ENCODE measurements at places on chromosomes 2 and 18. TPM values are rescaled to one million over a fixed set of nuclear protein-coding genes. Genes with fewer than 3 reads are reported as not detected.

- DNase-seq, result no peak
Measured at GRCh38 chr2:226172309-226172708, 627.3 kb downstream of the IRS1 start.

- no peak for DNase-seq
Measured at GRCh38 chr2:75666911-75667310, 20.3 kb downstream of the MRPL19 start.

- DNase-seq, result no peak
Measured at GRCh38 chr2:121688820-121689219, 39.6 kb upstream of the CLASP1 start.

- no peak for DNase-seq
Measured at GRCh38 chr2:216216951-216217903, 108.1 kb downstream of the XRCC5 start.

DNA sequence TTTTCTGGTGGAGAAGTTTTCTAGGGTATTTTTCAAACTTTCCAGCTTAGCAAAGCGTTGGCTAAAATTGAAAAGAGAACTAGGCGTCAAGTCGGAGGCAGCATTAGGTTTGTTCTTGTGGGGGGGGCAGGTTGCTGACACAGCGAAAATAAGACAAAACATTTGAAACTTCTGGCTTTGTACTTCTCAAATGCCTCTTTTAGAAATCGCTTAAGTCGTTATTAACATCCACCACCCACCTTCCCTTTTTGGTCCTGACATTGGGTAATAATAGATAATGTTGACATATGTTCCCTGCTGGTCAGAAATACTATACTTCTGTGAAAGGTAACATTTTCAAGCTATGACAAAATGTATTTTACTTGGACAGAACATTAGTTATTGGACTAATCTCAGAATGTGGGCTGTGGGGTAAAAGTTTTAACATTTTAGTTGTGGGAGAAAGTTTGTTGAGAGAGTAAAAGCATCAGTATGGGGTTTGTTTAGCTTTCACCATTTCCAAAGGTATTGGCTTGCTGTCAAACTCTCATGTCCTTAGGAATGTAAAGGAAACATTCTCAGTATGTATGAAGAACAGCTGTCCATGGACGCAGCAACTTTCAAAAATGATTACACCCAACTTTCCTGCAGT, 88.1 kb upstream of the ZEB2 start:
- peak; percentile 63 for DNase-seq

- DNase-seq, result peak; percentile 68
Measured at GRCh38 chr2:178891265-178891958, 84.2 kb upstream of the TTN start.

- no peak for DNase-seq
Measured at GRCh38 chr2:145546091-145546490, 1026.2 kb upstream of the ZEB2 start.

DNA sequence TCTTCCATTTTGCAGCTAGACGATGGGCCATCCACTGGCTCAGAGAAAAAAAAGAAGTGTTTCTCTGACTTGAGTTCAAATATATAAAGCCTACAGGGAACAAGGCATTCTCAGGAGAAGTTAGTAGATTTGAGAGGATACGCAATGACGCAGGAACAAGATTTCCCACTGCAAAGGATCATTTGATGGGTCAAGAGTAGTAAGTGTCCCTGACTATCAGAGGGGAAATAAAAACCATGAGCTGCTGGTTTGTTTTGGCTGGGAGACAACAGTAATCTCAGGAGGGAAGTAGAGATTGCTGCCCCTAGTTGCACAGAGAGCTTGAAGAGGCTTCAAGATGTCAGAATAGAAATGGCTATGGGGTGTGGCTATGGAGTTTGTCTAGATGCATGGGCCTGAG, 22.3 kb upstream of the MYO1B start:
- DNase-seq, result no peak

DNA sequence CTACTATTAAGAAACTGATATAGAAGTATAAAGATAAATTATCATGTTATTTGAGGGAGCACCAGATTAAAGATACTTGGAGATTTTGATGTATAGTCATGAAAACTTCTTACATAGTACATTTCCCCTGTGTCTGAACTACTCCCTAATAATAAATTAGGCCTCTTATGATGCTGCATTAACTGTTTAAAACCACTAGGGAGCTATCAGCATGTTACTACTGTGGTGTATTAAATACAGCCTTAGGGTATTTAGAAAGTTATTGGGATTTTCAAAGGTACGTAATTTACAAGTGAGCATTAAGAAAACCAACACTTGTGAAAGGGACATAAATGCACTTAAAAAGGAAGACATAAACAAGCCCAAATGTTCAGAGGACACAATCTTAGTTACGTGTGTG, 714.0 kb downstream of the EPHA4 start:
- DNase-seq, result no peak

DNA sequence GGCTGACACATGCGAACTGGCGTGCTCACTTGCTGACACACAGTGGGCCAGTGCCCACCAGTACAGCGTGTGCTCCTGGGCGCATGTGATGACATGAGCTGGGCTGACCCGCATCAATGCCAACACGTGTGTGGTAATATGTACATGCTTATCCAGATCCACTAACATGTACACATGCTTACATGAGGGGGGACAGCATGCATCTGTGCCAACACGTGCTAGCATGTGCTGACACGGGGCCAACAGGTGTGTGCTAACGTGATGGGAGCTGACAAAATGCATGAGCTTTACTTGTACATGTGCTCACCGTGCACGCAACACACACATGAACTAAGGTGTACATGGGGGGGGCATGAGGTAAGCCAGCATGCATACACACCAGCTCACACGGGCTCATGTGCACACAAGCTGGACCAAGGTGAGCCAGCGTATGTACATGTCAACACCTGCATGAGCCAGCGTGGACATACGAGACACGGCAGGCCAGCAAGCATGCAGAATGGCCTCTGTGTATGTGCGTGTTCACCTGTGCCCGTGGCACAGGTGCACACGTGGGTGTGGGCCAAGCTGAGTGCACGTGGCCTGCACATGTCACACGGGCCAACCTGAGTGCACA, 28.5 kb downstream of the GPC1 start:
- peak; percentile 10 for DNase-seq

GRCh38 chr2:109591206-109591605, 22.6 kb downstream of the SEPTIN10 start:
- DNase-seq, result no peak

GRCh38 chr2:41040782-41041520, 589.1 kb upstream of the SLC8A1 start:
- no peak for DNase-seq

DNA sequence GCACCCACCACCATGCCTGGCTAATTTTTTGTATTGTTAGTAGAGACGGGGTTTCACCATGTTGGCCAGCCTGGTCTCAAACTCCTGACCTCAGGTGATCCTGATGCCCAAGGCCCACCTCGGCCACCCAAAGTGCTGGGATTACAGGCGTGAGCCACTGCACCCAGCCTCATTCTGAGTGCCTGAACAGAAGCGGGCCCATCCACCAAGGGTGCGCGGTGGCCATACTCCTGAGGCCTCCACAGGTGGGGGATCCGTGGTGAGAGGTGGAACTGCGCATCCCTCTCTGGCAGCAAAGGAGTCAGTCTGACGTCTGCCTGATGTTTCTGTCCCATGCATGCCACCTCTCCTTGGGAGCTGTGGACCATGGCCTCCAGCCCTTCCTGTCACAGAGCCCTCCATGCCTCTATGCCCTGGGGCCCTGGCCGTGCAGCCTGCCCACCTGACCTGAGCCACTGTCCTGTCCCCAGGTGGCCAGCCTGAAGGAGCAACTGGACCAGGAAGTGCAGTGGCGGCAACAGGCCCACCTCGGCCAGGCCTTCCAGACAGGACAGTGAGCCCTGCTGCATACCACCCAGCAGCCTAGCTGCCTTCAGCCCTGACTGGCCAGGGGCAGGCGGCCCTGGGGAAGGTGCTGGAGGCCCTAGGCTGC, 7.6 kb upstream of the SNED1 start:
- DNase-seq, result peak; percentile 8

DNA sequence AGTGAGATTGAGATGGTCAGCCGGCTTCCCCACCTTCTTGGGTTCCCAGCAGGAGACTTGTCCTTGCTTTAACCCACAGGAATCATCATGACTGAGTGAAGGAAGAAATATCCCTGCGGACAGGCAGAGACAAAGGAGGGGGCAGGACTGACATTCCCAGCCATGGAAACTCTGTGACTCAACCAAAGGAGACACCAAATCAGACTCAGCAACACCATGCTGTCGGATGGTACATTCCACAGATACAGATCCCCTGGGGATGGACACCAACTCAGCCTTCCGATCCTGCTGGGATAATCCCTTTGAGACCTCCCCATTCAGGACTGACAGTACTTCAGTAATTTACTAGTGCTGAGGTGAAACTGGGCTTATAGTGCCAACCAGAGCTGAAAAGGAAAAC, 518.3 kb downstream of the XIRP2 start:
- DNase-seq, result no peak

DNA sequence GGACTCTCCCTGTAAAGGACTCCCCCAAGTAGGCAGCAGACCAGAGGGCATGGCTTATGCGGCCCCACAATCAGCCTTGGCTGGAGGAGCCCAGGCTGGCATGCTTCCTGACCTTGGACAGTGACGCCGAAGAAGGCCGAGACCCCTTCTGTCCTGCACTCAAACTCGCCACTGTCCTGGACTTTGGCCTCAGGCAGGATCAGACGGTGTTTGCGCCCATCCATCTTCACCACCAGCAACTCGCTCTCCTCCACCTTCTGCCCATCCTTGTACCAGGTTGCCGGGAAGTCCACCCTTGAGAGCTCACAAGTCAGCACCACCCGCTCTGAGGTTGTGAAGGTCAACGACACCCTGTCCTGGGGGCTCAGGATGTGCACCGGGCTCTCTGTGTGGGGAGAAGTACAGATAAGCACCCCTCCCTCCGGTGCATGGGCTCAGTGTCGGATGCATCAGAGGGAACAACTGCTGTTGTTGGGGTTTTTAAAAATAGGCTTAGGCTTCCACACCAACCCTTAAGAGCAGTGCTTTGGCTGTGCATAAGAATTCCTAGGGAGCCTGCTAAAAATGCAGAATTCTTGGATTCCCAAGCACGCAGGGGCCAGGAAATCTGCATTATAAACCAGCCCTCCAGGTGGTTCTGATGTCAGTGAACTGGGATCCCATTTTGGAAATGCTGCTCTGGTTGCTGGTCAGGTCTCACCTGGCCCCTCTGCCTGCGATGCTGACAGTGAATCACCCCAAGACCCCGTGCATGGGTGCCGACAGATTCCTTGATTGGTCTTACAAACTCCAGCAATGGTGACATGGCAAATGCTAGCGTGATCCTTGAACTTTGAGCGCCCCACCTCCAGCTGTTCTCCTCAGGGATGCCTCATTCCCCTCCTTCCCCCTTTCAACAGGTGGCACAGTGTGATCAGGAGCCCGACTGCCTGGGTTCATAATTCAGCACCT, 5.9 kb downstream of the OBSL1 start:
- DNase-seq, result no peak

DNA sequence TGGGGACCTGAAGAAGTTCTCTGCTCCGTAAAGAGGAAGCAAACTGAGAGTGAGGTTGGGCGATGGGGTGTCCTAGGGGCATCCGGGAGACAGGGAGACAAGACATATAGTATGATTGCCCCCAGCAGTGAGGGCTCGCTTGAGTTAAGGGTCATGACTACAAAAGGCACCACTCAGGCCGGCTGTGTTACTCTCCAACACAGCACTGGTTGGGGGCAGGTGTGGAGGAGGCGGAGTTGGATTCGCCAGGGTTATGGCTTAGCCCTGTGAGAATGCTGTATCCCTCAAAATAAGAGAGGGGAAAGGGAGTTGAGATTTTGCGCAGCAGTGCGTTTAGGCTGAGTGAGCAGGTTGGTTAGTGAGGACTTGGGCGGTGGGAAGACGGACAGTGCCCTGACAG, 12.0 kb downstream of the DYSF start:
- no peak for DNase-seq

DNA sequence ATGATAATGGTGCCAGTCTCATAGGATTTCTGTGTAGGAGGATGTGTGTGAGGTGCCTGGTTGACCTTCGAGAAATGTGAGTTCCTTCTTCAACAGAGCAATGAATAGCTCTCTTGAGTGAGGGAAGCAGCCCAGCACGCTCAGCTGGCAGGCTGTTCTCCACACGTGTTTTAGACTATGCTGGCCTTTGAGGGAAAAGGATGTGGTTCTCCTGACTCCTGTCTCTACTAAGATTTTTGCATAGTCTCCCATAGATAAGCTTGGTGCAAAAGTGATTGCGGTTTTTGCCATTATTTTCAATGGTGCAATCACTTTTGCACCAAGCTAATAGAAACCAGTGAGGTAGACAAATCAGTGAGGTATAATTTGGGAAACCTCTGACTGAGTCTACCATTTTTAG, 284.1 kb downstream of the SLC4A3 start:
- no peak for DNase-seq

- DNase-seq, result no peak
Measured at GRCh38 chr2:205069928-205070327, 524.7 kb downstream of the PARD3B start.

GRCh38 chr2:241943961-241944575, 74.5 kb downstream of the RTP5 start:
- DNase-seq, result peak; percentile 9

DNA sequence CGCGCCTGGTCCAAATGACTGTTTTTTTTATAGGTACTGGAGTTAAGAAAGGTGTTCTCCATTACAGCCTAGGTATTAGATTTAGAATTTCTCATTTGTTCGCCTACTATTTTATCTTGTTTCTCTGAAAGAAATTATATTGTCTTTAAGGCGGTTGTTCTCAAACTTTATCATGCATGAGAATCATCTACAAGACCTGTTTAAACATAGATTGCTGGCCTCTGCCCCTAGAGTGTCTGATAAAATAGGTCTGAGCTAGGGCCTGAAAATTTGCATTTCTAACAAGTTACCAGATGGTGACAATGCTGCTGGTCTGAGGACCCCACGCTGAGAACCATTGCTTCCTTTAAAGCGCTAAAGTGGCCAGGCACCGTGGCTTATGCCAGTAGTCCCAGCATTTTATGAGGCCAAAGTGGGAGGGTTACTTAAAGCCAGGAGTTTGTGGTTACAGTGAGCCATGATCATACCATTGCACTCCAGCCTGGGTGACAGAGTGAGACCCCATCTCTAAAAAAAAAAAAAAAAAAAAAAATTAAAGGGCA, 34.0 kb upstream of the RNF138 start:
- no peak for DNase-seq

CROCC2 gene
- total RNA-seq, result under 0.01 TPM

HOXD9 gene
- 0.33 TPM for total RNA-seq

All from body of pancreas (tissue), 4 donors.